ENCODE measurements at places on chromosomes 12 and 14.

- no peak for DNase-seq
These were observed 1.1 kb downstream of the SAV1 start for GRCh38 chr14:50666772-50667683.

DNA sequence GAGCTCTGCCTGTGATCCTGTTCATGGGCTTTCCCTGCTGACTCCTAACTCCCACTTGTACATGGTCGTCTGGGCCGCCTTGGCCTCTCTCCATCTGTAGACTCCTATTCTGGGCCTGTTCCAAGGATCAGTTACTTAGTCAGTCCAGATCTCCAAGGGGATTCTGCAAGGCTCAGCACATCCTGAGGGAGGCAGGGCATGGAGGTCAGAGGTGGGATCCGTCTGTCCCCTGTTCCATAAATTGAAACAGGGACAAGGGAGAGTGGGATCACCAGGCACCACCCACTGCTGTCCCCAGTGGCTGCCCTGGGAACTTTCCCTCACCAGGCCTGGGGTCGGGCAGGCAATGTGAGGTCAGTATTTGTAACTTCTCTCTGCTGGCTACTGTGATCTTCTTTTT, 43.5 kb downstream of the KCTD10 start:
- DNase-seq: no peak

- no peak for DNase-seq
These were observed 7.4 kb downstream of the ELK3 start for GRCh38 chr12:96201272-96202227.

DNA sequence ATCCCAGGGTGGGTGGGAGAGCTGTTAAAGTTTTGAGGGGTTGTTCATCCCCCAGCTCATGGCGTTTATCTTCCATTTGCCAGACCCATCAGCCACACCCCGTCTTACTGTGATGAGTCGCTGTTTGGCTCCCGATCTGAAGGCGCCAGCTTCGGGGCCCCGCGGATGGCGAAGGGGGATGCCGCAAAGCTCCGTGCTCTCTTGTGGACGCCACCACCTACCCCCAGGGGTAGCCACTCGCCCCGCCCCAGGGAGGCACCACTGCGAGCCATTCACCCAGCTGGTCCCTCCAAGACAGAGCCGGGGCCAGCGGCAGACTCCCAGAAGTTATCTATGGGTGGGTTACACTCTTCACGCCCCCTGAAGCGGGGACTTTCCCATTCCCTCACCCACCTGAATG, 5.7 kb downstream of the RITA1 start:
- DNase-seq: no peak

- peak; percentile 78 for DNase-seq
These were observed 418.5 kb downstream of the TMEM121 start for GRCh38 chr14:105944632-105945610.

DNA sequence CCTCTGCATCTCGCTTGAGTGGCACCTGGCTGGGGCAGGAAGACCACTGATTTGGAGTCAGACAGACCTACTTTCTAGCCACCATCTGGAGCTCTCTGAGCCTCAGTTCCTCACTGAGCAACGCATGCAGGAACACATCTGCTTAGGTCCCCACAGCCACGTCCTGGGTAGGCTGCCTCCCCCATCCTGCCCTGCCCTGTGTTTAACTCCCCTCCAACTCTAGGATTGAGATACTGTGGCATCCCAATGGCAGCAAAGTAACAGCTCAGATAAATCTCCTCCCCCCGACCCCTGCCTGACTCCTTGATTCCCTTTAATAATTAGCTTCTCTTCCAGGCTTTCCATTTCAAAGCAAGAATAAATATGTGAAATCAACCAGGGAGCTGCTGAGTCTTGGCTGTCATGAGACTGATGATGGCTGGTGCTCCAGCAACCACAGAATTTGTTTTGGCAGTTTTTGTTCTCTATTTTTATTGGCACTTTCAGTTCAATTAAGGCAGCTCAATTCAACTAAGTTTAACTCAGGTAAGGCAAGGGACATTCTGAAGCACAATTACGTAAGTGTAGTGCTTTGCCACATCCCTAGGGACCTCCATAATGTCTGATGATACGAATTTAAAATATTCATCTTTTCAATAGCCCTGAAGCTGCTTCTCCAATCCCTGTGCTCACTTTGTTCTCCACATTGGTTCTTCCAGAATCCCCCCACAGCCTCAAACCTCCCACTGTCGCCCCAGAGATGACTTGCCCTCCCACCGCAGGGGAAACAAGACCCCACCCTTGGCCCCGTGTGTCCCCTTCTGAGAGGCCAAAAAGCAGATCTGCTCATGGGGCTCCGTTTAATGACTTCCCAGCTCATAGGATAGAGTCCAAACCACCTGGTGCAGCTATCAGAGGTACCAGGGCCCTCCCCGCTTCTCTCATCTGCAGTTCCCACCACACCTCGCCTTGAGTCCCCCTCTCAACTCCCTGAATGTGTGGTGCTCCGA, 58.2 kb downstream of the ESR2 start:
- no peak for DNase-seq

DNA sequence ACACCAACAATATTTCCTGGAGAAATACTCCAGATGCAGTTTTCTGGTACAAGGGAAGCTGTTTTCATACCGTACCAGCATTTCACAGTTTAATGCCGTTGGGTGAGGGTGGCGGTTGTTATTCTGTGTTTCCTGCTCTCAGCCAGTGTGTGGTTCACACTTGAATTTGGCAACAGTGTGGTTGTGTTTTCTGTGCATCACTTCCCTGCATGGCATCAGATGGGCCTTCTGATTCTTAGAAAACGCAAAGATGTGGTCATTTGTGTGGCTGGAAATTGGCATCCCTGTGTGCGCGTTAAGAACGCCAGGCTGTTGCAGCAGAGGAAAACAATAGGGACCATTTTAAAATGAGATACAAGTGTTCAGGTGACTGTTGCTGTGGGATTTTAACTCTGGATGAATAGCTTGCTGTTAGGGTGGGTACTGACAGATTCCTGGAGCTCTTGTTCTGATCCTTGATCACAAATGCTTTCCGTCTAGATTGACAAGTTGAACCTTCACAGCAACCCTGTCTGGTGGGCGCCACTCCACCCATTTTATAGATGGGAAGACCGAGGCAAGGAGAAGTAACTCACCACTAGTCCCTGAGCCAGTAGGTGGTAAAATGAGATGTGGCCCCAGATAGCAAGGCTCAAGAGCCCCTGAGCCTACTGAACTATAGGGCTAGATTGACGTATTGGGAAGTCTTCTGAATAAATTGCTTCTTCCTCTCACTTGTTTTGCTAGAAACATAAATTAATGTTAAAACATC, 231.2 kb downstream of the CHST11 start:
- peak; percentile 37 for DNase-seq

DNA sequence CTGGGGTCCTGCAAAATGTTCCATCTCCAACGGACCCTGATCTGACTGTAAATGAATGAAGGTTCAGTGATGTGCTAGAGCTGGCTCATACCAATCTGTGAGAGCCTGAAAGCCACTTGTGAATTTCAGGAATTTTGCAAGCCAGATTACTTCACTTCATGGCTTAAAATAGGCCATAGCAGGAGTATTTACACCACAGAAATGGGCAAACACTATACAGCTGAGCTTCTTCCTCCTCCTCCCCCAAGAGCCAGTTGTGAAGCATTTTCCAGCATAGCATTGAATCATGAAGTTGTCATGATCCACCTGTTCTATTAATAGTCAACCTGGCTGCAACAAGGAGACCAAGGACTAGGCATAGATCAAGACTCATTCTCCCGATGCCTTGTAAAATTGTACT, 141.3 kb upstream of the RASSF8 start:
- no peak for DNase-seq

DNA sequence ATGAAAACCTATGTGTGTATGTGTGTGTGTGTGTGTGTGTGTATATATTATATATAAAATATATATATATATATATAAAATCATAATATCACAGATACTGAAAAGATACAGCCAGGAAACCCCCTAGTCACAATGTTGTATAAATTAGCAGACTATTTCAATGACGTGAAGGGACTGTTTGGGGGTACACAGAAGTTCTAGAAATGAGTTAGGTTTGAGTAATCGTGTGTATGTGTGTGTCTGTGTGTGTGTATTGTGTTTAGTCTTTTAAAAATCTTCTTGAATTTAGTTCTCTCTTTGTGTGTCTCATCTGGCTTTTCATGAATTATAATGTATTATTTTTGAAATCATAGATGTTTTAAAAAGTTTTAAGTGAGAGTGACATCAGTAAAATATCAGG, 21.9 kb downstream of the ADAM21 start:
- no peak for DNase-seq

DNA sequence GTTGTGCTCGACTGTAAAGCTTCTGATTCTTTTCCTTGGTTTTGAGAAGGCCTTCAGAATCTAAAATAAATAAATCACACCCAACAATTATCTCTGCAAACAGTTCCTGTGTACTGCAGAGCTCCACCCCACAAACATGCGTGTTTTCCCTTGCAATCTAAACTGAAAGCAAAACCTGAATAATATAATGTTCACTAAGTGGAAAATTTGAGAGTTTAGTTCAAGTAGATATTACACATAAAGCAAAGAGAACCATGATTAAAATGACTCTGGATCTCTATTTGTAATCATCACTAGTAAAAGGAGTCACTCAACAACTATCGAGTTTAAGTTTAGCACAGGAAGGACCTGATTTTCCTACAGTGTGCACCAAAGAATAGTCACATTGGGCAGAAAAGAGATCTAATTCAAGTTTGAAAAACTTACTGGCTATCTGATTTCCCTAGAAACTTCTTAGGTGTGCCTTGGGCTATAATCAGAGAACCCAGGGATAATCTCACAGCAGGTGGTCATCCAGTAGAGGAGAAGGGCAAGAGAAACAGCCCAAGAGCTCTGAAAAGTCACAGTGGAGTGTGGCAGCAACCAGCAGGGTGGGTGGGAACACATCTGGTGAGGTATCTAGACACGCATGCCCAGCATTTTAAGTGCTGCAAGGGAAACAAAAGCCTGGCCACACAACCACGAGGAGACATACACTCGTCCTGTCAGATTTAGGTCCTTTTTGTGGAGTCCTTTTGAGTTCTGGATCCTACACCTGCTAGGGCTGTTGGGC, 25.4 kb downstream of the ATG14 start:
- DNase-seq: no peak

DNA sequence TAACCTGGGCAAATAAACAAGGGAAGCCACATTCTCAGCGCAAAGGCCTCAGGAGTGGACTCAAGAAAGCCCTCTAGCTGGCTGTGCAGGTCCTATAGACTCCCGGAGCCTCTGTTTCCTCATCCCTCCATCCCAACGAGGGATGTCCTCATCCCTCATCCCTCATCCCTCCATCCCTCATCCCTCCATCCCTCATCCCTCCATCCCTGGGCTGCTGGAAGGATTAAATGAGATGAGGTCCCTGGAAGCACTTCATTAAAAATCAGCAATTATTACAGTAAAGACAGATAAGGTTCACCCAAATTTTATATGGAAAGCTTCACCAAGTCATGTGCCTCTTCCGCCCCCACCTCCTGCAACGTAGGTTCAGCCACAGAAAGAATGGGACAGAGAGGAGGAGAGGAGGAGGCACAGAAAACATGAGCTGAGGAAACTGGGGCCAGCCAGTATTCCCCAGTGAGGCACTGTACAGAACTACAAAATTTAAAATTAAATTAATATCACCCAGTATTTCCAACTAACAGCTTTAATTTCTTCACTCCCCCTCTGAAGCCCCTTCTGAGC, 4.8 kb downstream of the ITPK1 start:
- DNase-seq: no peak

- DNase-seq: no peak
These were observed 998.8 kb downstream of the AACS start for GRCh38 chr12:126064028-126064427.

DNA sequence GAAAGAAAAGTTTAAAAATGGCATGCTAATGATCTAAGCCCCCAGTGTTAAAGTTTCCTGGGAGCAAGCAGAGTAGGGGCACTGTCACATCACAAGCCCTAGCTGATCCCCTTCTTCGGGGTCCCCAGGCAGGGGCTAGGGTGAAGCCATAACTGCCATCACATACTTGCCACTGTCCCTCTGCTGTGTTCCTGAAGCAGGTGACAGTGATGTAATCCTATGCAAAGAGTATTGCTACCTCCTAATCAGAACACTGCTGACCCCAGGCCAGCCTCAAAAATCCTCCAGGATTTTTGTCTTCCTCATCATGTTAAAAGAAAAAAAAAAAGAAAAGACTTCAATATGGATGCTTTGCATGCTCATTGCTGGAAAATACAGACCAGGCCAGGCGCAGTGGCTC, 1.2 kb upstream of the RFC5 start:
- DNase-seq: no peak

DNA sequence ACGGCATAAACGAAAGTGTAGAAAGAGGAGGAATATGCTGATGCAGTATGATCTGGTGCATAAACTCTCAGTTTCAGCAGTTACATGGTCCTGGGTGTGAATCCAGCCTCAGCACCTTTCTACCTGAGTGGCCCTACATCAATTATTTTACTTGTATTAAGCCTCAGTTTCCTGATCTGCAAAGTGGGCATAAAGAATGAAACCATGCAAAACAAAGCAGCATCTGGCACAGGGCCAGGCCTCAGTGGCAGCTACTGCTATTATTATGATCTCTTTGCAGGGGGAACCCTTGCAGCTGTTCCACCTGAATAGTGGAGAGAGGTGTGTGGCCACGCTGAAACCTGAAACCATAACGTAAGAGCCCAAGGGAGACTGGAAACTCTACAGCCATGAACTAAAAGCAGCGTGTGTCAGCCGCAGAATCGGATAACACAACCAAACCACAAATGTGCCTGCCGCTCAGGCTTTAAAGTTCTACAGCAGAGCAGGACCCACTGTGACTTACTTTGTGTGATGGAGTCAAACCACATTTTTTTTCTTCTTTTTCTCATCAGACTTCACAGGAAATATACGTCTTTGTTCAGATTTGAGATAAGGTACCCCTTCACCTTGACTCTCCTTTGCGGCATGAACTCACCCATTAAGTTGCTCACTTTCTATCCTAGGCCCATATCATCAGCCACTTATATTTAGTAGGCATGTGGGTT, 29.2 kb upstream of the FOS start:
- peak; percentile 79 for DNase-seq

- DNase-seq: no peak
These were observed 95.5 kb downstream of the SLC38A6 start for GRCh38 chr14:61076556-61076955.

- no peak for DNase-seq
These were observed 98.8 kb upstream of the FRMD6 start for GRCh38 chr14:51552768-51553404.

- no peak for DNase-seq
These were observed 45.1 kb upstream of the PNMA1 start for GRCh38 chr14:73759183-73759713.

- DNase-seq: no peak
These were observed 63.5 kb upstream of the DCD start for GRCh38 chr12:54711669-54712068.
